ENCODE measurements at places on chromosomes 12 and 14.

DNA sequence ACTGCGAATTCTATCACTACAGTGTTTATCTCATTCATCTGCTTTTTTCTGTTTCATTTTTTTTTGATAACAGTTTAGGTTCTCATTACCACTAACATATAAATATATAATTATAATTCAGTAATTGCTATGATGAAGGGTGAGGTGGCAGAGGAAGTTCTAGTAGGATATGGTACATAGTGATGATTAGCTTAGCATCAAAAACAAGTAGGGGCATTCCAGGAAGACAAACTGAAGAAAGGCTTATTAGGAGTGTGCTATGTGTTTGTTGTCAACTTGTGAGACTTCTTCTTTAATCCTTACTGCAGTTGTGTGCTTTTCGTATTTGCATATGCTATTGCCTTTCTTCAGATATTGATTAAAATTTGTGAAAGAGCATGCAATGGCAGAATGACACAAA lies 20.6 kb downstream of the FUT8 start:
- DNase-seq = no peak

DNA sequence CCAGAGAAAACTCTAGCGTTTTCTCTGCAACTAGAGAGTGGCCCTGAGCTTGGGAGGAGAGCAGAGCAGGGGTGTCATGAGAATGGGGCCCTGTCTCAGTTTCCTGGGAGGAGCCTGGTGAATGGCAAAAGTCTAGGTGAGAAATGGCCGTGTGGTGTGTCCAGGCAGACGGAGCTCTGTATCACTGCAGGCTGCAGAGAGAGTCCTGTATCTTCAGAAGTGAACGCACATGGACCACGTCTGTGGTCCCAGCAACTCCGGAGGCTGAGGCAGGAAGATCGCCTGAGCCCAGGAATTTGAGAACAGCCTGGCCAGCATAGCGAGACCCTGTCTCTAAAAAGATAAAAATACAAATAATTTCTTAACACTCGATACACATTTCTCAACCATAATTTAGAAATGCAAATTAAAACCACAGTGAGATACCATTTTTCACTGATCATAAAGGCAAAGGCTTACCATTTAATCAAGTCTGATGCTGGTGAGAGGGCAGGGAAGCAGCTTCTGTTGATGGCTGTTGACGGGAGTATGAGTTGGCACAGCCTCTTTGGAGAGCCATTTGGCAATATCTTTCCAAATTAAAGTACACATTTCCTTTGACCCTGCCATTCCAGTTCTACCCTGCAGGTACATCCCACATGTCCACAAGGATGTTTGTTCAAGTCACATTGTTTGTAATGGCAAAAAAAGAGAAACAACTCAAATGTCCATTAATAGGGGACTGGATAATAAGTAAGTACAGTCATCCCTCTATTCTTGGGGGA lies 51.0 kb downstream of the NFKBIA start:
- DNase-seq = no peak

- no peak for DNase-seq
Observed at GRCh38 chr12:89665556-89665955, 43.1 kb downstream of the ATP2B1 start.

DNA sequence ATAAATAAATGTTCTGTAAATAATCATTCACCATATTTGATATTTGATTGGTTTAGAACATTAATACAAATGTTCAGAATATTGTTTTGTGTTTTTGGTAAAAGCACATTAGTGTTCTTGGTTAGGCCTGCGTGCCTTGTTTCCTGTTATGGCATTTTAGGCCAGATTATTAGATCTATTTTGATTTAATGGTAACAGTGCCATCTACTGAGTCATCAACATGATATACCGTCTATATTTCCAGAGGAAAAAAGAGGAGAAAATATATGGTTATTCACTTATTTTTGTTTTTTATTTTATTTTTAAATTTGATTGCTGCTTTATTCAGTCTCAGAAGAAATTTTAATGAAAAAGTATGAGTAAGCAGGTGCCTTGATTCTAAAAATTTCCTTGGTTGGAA lies 60.3 kb downstream of the GPHN start:
- DNase-seq = no peak

DNA sequence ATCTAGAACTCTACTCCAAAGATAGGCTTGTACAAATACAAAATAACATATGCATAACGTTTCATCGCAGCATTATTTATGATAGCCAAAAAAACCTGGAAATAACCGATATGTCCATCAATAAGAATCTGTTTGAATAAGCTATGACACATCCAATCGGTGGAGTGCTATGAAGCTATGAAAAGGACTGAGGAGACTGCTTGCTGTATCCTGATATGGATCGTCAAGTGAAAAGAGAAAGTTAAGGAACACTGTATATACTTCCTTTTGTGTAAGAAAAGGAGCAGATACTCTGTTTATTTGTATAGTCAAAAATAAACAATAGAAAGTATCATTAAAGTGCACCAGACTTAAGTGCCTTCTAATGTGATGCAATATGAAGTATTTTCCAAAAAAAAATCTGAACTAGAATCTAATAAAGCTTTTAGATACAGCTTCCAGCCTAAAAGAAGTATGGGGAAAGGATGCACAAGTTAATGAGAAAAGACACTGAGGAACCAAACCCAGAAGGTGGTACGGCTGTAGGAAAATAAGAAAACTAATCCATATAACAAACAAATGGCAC lies 645 bp upstream of the KLHDC1 start:
- no peak for DNase-seq

DNA sequence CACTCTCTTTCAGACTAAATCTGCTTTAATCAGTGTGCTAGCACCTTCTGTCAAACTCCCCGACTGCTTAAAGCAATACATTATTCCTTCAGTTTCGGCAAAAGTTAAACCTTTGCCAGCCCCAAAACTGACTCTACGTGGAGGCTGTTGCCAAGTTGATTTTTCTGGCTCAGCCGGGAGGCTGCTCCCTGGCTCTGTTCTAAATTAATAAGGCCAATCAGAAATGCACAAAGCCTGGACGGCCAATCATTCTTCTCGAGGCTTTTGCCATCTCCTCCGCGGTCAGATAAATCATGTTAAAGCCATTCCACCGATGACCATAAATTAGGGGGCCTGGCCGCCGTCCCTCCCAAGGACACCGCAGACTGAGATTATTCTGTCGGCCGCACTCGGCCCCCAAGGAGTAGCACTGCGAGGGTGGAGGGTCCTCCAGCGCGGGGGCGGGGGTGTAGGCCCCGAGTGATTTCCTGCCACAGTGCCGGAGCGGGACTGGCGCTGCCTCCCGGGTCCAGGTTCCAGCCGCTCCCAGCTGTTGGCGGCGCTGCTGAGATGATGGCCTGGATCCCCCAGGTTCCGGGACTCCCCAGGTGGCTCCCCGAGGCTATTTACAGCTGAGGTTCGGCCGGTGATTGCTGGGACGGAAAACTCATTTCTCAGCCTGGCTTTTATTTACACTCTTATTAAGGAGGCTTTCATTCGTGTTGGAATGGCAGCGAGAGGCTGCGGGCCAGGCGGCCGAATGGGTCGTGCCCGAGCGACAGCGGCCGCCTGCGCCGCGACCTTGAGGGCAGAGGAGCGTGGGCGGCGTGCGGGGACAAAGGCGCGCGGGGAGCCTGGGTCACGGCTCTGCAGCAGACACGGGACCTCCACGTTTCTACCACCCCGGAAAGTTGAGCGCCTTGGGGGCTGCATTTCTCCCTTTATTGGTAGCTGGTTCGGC lies 165.1 kb downstream of the MON2 start:
- DNase-seq = no peak

- DNase-seq = no peak
Observed at GRCh38 chr14:91232603-91233002, 11.9 kb downstream of the GPR68 start.

- no peak for DNase-seq
Observed at GRCh38 chr12:3317841-3318501, 173.0 kb upstream of the PRMT8 start.

GRCh38 chr12:25472453-25472852 lies 80.6 kb downstream of the LMNTD1 start:
- no peak for DNase-seq

DNA sequence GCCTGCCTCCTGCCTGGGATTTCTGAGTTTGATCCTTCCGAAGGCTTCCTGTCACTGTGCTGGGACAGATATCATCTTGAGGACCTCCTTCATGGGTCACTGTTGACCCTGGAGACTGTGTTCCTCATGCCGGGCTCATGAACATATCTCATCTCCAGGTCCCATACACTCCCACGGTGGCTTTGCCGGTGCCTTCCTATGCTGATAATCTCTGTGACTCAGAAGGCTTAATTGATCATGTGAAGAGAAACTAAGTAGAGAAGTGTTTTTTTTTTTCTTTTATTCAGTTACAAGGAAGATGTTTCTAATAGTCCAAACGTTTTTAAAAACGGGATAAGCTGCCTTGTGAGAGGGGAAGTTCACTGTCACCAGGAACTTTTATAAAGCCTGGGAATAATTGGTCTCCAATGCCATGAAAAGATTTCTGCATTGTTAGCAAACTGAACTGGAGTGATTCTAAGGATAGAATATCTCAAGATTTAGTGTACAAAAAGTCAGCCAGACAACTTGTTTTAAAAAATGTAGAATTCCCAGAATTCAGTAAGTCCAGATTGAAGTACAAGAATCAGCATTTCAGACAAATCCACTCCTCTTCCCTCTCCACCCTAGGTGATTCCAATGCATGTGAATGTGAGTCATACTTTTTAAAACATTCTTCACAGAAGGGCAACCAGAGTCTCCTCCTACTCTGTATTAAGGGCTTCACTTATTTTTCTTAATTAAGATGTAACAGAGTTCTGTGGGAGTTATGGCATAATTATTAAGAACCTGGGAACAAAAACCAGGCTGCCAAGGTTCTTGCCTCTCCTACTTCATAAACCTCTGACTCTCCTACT lies 139.8 kb upstream of the LGR5 start:
- no peak for DNase-seq

DNA sequence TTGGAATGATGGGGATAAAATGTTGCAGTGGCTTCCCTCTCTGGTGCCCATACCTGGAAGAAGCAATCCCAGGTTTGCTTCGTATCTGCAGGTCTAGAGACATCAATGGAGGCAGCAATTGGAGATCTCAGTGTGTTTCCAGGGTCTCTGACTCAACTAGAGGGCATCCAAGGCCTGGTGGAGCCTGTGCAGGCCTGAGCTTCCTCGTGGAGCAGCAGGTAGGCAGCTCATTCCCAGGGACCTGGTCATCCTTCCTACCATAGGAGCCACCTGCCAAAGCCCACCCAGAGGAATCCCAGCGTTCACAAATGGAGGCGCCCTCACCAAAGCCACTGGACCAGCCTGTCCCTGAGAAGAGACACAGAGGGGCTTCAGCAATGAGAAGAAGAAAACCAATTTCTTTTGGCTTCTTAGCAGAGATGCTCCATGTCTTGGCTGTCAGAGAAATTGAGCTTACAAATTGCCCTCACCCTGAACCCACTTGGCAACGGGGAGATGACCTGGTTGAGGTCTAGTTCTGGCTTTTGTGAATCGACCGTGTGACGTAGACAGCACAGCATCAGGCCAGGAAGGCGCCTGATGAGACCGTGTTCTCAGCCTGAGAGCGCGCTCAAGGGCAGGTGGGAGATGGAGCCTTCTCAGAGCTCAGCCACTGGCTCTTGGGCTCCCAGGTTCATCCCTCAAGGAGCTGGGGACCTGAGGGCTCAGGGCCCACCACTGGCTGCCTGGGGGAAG lies 283.6 kb downstream of the DPF3 start:
- DNase-seq = no peak

All from GF-D8 (cell line).